ENCODE measurements at places on chromosomes 6 and 20. TPM values are rescaled to one million over a fixed set of nuclear protein-coding genes. Genes with fewer than 3 reads are reported as not detected.
A peak's percentile ranks its signal among the peaks of the same experiment; 100 is the strongest.

DNA sequence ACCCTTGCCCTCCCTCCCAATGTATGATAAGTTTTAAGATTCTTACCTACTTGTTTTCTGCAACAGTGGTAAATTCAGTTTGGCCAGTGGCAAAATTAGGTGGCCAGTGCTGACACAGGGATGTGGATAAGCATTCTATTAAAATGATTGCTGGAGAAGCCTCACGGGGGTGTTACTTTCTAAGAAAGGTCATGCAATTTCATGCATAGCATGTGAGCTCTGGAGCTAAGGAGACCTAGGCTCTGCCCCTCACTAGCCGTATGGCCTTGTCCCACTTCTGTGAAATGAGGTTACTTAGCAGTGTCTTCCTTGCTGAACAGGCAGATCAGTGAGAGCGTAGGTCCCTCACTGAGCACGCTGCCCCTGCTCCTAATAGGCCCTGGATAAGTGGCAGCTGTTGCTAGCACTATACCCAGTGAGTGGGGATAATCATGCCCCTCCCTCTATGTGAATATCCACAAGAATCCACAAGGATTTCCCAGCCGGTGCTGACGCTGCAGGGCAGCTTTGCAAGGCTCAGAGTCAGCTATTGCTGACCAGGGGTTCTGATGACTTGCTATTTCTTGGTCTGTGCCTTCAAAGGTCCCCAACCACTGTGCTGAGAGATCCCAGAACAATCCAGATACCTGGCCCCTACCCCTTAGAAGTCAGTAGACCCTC is 86.5 kb upstream of the MRPS10 start:
- H3K36me3 ChIP-seq: no peaks in the 10 kb centered on the region
- DNase-seq: no peak
- H3K4me1 ChIP-seq: peaks cover 4% of the 10 kb centered on the region

TBC1D22B gene
- total RNA-seq: 8.7 TPM

DNA sequence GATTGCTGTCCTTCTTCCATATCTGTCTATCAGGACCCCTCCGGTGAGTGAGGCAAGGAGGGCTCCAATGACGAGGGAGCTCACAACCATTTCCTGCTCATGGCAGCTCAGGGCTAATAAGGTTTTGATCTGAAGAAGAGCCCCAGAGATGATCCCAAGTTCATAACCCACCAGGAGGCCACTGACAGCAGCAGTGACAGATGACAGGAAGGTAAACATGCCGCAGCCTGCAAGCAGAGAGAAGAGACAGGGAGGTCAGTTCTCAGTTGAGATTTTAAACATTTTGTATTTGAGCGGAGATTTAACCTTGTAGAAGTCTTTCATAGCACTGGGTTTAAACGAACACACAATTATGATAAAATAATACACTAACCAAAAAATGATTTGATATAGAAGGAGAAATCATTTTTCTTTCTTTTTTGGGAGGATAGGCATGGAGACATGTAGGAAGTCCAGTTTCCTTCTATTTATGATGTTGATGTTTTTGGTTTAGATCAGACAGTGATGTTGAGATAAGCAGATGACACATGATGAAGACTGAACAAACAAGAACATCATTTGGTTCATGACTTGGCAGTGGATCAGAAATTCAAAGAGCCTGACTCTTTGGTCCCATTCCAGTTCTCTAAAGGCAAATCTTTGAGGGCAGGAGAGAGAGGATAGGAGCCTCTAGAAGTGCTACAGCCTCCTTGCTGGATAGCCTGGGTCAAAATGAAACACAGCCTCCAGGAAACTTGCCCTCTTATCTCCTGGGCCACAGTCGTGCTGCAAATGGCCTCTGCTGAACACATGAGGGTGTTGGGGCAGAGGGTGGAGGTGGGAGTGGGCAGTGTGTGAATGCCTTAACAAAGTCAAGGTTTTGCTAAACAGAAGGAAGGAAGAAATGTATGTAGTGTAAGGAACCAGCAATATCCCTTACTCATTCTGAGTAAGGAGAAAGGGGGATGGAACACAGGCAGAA is 22.6 kb downstream of the SLC2A12 start:
- no peak overlapping the region for H3K27ac ChIP-seq
- no peak for DNase-seq
- no peaks in the 10 kb centered on the region for H3K36me3 ChIP-seq
- H3K4me1 ChIP-seq: no peaks in the 10 kb centered on the region
- no peaks in the 10 kb centered on the region for H3K27me3 ChIP-seq

GRCh38 chr6:125922322-125922860 is 34.2 kb upstream of the HINT3 start:
- no peak for DNase-seq
- no peak overlapping the region for H3K4me3 ChIP-seq
- H3K4me1 ChIP-seq: peaks cover 44% of the 10 kb centered on the region

GRCh38 chr20:61912665-61913422 is 152.8 kb downstream of the TAF4 start:
- H3K36me3 ChIP-seq: no peaks in the 10 kb centered on the region
- no peak overlapping the region for H3K27ac ChIP-seq
- H3K4me1 ChIP-seq: no peaks in the 10 kb centered on the region
- no peaks in the 10 kb centered on the region for H3K27me3 ChIP-seq
- no peak overlapping the region for H3K4me3 ChIP-seq
- DNase-seq: peak; percentile 64

OR2H2 gene
- not detected for total RNA-seq

Measured in spleen (tissue), 13 donors.